Epithelial cell of esophagus (primary cell): ENCODE measurements at places on chromosomes 5 and 9.
A peak's percentile ranks its signal among the peaks of the same experiment; 100 is the strongest.

DNA sequence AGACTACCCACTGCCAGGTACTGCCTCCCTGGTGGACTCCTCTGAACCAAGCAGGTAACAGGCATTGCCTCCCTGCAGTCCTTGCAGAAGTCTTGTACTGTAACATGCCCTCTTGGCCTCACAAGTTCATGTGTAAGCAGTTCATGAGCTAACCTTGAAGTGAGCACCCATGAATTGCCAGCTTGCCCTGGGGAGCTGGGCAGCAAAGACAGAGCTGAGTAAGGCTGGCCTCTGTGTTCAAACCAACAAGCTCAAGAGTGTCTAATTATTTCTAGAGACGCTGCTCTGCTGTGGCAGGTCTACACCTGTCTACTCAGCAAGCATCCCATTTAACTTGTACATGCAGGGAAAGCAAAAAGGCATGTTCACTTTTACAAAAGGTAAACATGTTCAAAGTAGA is 113.5 kb downstream of the FEM1C start:
- peak; percentile 49 for DNase-seq

- no peak for DNase-seq
Measured at GRCh38 chr5:77743181-77743580, 33.0 kb downstream of the TBCA start.

DNA sequence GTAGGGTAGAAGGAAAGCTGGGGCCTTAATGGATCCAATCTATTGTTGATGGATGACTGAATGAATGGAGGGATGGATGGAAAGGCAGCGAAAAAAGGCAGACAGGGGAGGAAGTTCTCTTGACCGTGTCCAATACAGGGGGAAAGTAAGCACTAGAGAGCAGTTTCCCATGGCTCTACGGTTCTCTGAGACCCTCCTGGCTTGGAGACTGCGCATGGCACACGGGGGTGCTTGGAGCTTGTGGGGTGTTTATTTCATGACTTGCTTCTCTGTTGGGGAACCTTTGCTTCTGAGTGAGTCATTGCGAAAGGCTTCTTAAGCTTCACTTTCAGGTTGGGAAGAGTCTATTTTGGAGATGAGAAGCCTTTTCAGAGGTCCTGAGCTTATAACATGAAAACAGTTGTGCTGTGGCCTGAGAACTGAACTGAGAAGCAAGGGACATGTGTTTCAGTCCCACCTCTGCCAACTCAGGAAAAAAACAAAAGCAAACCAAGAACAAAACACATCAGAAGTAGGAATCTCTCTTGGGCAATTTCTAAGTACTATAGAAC is 12.8 kb upstream of the TEX48 start:
- no peak for DNase-seq

DNA sequence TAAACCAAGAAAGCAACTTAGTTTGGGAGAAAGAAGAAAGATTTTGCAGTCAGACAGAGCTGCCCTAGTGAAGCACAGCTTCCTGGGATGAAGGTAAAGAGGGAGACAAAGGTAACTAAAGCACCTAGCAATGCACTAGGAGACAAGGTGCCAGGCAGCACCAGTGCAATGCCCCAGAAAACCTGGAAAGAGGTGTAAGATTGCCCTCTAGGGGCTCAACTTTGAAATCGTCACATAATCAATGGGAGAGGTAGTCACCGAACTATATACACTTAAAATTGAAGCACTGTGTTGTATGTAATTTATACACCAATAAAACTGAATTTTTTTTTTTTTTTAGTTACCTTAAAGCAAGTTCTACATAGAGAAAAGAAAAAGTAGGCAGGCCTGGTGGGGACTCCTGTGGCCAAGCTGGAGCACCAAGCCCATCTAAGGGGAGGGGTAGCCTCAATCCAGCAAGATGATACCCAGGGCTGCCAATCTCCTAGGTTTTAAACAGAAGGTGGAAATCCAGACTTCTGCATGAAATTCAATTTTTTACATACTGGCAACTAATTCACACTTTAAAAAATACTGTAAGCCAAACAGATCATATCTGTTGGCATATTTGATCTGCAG is 48.2 kb downstream of the CDK5RAP2 start:
- DNase-seq = peak; percentile 70

DNA sequence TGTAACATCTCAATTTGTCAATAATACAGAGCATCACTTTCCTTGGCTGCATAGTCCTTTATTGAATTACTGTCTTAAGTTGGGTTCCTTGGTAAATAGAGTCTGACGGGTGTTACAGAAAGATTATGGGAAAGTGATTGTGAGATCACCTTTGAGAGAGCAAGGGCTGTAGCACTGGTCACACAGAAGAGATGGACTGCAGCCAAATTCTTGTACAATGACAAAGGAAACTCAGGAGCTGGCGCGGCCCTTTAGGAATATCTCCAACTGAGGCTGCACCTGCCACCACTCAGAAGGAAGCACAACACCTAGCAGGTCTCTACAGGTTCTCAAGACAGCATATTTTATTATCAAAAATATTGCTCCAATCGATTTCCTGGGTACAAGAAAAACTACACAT is 350.0 kb upstream of the ISL1 start:
- peak; percentile 12 for DNase-seq

DNA sequence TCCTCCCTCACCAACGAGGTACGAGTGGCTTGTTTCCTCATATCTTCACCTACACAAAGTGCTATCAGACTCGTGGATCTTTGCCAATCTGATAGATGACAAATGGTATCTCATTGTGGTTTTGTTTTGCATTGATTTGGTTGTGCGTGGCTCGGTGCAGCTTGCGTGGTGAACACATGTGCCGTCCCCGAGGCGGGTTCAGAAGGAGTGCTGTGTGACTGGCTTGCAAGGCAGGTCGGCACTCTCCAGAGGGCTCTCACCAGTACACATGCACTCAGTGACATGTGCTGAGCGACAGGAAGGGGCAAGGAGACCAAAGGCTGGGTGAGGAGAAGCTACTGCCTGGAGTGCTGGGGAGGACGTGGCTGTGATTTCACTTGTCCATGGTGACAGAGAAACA is 95.3 kb upstream of the PITX1 start:
- peak; percentile 69 for DNase-seq
